ENCODE measurements at places on chromosomes 1 and 21. TPM values are rescaled to one million over a fixed set of nuclear protein-coding genes. Genes with fewer than 3 reads are reported as not detected.

GRCh38 chr1:147225193-147225730, at the start of gene FMO5:
Gene FMO5 (minus strand): TSS chr1:147225339. CDS start chr1:147225029, 310 bp downstream.
- DNase-seq: peak; percentile 67

- DNase-seq: no peak
These were observed 806 bp downstream of the DDOST start for GRCh38 chr1:20660363-20660762.

PRR9 gene
- not detected for polyA plus RNA-seq

ZNF593OS gene
- polyA plus RNA-seq: not detected

GPR3 gene
- 3.3 TPM for polyA plus RNA-seq

DNA sequence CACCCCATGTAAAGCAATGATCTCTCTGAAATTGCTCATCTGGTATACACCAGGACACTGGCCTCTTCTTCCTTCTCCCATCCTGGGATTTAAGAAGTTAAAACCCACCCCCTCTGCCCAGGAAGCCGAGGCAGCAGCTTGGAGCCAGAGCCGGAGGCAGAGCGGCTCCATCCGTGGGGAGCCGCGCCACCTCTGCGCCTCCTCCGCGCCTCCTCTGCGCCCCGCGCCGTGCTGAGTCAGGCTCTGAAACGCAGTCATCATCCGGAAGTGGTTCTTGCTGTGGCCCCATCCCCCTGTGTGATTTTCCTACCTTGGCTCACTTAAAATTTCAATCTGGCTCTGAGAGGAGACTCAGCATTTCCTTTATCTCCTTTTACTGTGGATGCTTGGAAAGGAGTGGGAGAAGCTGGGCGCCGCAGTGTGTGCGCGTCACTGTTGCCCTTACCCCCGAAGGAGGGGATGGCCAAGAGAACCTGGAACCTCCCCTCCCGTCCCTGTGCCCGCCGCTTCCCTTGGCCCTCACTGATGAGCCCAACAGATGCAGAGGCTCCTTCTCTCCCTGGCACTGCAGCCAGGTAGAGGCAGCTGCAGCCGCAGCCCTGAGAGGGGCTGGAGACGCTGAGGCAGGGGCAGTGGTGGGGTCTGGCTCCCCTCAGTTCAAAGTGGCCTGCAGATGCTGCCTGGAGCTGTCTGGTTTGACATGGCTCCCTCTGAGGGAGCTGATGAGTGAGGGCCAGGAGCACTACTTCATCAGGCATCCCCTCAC, 15.3 kb upstream of the NPHP4 start:
- DNase-seq: no peak

PDE9A gene
- 0.34 TPM for polyA plus RNA-seq

DNA sequence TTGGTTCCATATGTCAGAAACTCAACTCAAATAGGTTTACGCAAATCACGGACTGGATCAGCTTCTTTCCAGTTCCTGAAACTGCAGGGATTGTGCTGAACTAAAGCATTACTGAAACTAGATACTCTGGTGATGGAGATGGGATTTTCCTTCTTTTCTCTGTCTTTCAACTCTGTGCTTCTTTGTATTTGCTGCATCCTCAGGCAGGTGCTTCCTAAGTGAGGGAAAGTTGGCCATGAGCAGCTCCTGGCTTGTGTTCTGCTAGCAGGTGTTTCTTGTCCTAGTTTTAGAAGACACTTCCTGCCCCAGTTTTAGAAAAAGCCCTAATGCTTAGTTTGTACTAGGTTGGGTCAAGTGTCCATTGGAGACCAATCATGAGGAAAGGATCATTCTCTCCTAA, 86.7 kb upstream of the USP24 start:
- DNase-seq: no peak

TMEM240 gene
- polyA plus RNA-seq: 0.40 TPM

OR10X1 gene
- not detected for polyA plus RNA-seq
